Stimulated activated CD4-positive, alpha-beta T cell treated with anti-CD3 and anti-CD28 coated beads, TNF-alpha, amount 100 ng/mL, for 4 hours (primary cell): ENCODE measurements at places on chromosomes 13 and 19.

- no peak for DNase-seq
These were observed 984 bp downstream of the SIX5 start for GRCh38 chr19:45767881-45768654.

DNA sequence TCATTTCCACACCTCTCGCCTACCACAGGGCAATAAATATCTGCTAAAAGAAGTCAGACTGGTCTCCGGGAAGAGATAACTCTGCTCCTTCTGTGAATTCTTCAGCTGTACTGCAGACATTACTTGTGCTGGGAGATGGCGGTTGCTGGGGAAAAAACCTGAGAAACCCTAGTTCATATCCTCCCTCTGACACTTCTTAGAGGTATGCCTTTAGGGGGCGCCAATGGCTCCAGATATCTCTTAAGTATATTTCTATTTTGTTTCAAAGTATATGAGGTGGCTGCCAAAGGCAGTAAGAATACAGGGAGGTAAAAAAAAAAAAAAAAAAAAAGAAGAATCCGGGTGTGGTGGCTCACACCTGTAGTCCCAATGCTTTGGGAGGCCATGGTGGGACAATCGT lies 175.2 kb downstream of the PAN3 start:
- no peak for DNase-seq

GRCh38 chr13:98853771-98854221 lies 101.3 kb upstream of the SLC15A1 start:
- DNase-seq = peak; percentile 6

GRCh38 chr13:20263393-20264044 lies 31.4 kb upstream of the GJB6 start:
- DNase-seq = no peak

- no peak for DNase-seq
These were observed 25.4 kb downstream of the ALG5 start for GRCh38 chr13:36973621-36974295.

- DNase-seq = no peak
These were observed 402.6 kb downstream of the KLF12 start for GRCh38 chr13:73731564-73731963.

DNA sequence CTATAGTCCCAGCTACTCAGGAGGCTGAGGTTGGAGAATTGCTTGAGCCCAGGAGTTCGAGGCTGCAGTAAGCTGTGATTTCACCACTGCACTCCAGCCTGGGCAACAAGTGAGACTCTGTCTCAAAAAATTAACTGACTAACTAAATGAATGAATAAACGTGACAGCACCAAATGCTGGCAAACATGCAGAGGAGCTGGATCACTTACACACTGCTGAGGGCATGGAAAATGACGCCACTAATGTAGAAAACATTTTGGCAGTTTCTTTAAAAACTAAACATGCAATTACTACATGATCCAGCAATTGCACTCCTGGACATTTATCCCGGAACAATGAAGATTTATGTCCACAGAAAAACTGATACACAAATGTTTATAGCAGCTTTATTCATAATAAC lies 31.3 kb upstream of the GTF3A start:
- DNase-seq = no peak

DNA sequence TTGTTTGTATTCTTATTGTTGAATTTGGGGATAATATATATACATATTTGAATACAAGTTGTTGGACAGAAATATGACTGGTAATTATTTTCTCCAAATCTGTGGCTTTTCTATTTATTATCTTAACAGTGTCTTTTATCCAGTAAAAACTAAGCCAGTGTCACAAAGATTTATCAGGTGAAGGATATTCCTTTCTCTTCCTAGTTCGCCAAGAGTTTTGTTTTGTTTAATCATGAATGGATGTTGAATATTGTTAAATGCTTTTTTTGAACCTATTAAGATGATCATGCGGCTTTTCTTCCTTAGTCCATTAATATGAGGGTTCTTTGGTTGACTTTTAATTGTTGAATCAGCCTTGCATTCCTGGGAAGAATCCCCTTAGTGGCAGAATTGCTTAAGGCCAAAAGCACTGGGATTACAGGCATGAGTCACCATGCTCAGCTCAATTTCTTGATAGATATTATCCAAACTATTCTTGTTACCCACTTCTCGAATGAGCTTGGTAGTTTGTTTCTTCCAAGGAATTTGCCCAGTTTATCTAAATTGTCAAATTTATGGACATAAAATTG lies 53.3 kb downstream of the TEX26 start:
- DNase-seq = no peak

DNA sequence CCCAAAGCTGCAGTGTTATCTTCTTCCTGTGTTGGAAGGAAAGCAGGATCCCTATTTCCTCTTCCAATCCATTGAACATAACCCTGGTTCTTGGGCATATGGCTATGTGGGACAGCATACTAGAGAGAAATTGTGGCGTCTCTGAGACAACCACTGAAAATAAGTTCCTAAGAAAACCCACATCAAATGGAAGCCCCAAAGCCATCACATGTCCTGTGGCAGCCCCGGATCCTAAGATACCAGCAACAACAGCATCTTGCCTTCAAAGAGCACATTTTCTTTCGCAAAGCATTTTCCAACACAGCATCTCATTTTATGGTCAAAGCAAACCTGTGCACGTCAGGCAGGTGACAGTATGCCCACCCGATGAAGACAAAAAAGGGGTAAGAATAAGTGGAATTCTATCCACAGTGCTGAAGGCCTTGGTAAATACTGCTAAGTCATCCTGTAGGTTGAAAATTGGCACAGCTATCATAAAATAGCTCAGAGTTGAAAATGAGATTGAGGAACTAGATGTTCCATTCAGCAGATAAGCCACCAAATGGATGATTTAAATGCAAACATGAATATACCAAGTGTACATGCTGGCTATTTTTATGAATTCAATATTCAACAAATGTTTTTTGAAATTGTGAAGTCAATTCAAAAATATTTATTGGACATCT lies 232.2 kb downstream of the DLEU7 start:
- no peak for DNase-seq
